ENCODE measurements at places on chromosomes 7 and 10.

- DNase-seq, result no peak
Observed at GRCh38 chr10:11395581-11396310, 215.7 kb downstream of the USP6NL start.

DNA sequence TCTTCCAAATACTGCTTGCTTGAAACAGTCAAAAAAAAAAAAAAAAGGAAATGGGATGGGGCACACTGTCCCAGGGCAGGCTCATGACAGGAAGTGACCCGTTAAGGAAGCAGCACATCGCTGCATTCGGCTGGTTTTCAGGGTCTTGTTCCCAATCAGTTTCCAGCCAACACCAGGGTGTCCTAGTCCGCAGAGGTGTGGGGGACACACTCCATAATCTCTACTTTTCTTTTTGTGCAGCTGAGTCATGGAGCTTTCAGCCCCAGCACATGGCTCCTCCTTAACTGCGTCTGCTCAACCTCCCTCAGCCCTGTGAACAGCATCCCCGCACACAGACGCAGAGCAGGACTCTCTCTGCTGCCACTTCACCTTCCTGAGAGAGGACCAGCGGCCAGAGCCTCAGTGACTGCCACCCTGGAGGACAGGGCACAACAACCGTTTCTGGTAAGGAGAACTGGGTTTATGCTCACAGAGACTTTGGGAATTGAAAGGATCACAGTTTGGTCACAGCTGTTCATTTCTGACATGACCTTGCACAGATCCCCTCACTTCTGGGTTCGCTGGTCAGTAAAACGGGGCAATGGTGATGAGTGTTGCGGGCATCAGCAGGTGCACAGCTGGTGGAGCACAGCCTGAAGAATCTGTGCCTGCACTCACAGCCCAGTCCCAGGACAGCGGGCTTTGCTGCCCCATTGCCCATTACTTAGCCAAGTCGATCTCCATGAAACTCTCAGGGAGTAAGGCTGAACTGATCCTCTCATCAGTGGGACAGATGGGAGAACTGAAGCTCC is at the start of gene GIMAP5:
TSS of gene GIMAP5 (plus strand) at position 154 of the 791 bp plus-strand sequence. CDS start 3,467 bp downstream, outside the sequence.
- DNase-seq, result no peak

- no peak for DNase-seq
Observed at GRCh38 chr10:110409926-110410325, 87.8 kb upstream of the DUSP5 start.

- no peak for DNase-seq
Observed at GRCh38 chr7:34083440-34083839, 178.1 kb downstream of the BMPER start.

DNA sequence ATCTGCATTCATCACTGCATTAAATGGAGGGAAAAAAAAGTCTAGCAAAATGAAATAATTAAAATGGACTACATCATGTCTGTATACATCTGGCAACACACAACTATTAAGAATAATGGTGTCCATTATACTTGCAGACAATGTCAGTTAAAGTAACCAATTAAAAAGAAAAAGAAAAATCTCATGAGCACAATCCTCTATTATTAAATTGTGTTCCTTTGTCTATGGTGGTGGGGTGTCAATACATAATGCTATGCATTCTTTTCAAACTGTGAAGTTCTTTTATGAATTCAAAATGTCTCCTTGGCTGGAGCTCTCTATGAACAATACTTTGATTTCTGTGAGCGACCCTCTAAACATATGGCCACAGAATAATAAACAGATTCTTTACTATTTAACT is 63.5 kb downstream of the NRP1 start:
- DNase-seq, result no peak

GRCh38 chr7:122528879-122529481 is 169.9 kb downstream of the RNF133 start:
- no peak for DNase-seq

DNA sequence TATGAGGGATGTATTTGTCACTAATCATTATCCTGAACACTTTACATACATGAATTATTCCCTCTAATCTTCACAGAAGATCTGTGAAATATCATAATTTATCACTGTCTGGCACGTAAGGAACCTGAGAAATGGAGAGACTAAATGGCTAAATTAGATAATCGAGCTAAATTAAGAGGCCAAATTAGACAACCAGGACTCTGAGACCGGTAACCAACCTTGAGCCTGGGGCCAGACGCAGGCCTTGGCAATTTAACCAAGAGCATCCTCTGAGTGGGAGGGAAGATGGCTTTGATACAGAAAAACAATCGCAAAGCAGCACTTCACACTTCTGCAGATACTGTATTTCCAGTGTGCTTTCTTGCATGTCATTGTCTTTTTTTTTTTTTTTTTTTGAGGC is 21.4 kb downstream of the SVOPL start:
- no peak for DNase-seq

GRCh38 chr7:156892081-156892800 is 742 bp downstream of the LMBR1 start:
- DNase-seq, result peak; percentile 37

- no peak for DNase-seq
Observed at GRCh38 chr10:47255033-47255813, 44.8 kb upstream of the GDF10 start.

- DNase-seq, result no peak
Observed at GRCh38 chr10:14062528-14063260, 268.0 kb downstream of the FRMD4A start.

DNA sequence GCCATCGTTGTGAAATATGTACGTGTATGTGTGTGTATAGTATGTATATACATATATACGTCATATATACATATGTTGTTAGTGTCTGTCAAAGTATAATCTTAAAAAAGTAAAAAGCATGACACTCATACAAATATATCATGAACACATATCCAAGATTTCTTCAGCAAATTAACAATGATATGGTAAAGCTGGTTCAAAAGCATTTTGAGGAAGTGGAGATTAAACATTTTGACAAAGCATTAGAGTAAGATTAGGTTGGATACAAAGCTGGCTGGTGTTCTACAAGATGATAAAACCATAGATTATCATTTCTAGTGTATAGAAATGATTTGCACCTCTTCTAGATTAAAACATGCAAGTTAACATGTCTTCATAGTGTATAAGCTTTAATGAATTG is 771 bp upstream of the NUDCD3 start:
- DNase-seq, result no peak

DNA sequence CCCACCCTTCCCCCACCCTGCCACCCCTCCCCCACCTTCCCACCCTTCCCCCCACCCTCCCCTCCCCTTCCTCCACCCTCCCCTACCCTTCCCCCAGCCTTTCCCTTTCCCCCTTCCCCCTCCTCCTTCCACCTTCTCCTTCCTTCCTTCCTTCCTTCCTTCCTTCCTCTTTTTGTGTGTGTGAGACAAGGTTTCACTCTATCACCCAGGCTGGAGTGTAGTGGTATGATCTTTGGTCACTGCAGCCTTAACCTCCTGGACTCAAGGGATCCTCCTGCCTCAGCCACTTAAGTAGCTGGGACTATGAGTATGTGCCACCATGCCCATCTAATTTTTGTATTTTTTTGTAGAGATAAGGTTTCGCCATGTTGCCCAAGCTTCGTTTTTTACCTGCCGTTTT is 35.2 kb downstream of the CYP17A1 start:
- no peak for DNase-seq

GRCh38 chr7:11970132-11970531 is 138.1 kb upstream of the THSD7A start:
- no peak for DNase-seq

- DNase-seq, result no peak
Observed at GRCh38 chr7:15832996-15833395, 146.5 kb upstream of the MEOX2 start.

DNA sequence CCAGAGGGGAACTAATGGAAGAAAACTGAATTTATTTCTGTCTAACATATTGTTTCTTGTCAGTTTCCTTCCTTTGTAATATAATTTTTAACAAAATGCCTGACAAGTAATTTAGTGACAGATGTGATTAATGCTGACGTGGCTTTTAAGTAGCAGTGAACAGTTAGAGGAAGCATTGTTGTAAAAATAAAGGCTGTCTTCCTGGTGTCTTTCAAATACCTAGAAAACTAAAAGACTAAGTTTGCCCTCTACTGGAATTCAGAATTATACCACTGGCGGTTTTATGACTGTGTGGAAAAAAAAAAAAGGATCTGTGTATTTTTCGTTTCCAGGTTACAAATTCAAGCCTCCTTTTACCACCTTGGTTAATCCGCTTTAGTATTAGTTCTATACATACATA is 217.1 kb upstream of the DPP6 start:
- DNase-seq, result peak; percentile 20

DNA sequence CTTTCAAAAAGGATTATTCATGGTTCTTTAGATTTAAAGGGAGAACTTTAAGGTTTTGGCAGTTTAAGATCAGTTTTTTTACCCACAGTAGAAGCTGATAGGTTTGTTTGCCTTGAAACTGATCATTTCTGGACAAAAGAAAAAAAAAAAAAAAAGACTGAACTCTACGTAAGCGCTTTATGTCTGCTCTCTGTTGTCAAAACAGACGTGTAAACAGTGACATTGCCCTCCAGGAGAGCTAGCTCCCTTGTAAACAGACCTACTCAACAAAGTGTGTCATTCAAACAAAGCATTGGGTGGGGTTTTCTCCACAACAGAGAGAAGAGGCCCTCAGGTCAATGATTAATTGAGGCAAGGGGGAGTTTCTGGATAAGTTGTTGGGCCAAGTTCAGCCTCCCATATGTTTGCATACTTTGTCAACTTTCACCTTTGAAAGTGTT is 568.1 kb upstream of the LRRN3 start:
- DNase-seq, result peak; percentile 37

DNA sequence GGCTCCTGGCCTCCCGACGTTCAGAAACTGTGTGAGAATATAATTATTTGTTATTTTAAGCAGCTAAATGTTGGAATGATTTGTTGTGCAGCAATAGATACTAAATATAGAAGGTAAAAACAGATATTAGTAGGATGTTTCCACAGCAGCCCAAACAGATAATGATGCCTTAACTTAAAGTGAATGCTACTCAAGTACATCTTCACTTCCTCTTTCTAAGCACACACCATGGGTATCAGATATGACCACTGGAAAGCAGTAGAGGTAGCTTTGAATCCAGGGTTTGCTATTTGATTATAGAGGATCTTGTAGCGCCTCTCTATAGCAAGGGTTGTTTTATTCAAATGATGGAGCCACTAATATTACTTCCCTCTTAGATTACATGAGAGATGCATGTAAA is 38.2 kb upstream of the BET1 start:
- DNase-seq, result no peak

DNA sequence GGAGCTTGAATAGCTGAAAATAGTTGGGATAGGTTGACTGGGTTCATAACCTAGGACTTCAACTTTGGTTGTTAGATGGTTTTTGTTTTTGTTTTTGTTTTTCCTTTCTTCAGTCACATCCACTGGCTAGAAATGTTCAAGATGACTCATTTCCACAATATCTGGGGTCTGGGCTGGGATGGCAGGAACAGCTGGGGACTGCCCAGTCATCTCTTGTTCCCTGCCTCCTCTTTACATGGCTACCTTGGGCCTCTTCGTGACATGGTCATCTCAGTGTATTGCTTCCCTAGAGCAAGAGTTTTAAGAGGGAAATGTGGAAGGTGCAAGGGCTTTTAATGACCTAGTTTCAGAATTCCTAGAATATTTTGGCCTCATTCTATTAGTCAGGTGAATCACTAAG is 915.8 kb downstream of the XPNPEP1 start:
- no peak for DNase-seq

DNA sequence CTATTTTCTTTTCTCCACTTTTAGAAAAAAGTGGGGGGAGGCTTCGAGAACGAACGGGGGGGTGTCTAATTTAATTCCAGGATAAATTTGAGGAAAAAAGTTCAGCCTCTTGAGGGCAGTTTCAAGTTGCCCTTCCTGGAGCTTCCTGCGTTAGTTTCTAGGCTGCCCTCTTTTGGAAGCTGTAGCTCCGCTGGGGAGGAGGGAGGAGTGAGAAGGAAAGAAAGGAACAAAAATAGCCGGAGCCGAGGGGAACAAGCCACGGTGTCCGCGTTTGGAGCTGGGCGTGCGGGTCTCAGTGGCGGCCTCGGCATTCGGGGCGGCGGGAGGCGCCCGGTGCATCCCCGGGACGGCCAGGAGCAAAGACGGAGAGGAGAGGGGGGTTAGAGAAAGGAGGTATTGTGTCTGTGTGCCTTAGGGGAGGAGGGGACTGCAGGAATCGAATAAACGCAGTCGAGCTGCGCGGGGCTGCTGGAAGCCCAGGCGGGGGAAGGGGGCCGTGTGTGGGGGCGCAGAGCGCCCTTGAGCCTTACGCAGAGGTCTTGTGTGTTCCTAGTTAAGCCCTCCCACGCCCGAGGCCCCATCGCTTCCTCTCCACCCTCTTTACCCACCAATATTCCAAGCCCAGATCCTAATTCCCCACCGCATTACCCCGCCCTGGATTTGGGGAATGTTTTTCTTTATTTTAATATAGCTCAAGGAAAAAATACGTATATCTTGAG is 2.0 kb upstream of the TNRC18 start:
- peak; percentile 96 for DNase-seq

GRCh38 chr10:114491419-114491818 is 87.1 kb upstream of the AFAP1L2 start:
- DNase-seq, result no peak

- no peak for DNase-seq
Observed at GRCh38 chr7:14055813-14056212, 66.3 kb upstream of the ETV1 start.

DNA sequence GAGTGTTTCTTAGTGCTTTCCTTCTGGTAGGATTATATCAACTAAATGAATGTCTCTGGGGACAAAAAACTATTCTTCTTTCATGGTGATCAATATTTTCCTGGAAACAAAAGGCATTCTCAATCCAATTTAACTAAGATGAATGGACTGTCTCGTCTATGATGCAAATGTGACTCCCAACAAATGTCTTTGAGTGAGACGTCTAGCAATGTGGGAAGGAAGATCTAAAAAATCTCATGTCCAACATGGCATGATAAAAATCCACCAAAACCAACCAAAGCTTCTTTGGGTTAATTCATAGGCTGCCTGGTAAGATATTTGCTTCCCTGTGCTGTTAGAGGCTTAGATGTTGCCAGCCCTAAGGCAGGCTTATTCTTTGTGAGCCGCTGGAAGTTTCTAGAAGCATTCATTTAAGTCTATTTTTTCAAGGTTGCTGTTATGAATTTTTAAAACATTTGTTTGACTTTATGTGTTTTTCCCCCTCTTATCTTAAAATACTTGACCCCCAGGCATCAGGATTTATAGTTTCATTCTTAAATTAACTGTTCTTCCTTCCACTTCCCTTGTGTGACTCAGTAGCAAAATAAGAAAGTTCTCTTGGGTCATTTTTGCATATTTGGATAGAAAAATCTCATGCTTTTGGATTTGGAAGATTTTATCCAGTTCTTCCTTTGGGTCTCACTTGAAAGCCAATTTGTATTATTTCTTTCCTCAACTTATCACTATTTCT is 156.3 kb downstream of the NRP1 start:
- DNase-seq, result no peak

Measured in retina (tissue), 1 donor.